Lower leg skin (tissue), 4 donors: ENCODE measurements at places on chromosomes 1 and 21. TPM values are rescaled to one million over a fixed set of nuclear protein-coding genes. Genes with fewer than 3 reads are reported as not detected.
A peak's percentile ranks its signal among the peaks of the same experiment; 100 is the strongest.

The GBP7 gene
- not detected for total RNA-seq

GRCh38 chr1:201511941-201512539 is 5.1 kb upstream of the CSRP1 start:
- DNase-seq, result no peak

DNA sequence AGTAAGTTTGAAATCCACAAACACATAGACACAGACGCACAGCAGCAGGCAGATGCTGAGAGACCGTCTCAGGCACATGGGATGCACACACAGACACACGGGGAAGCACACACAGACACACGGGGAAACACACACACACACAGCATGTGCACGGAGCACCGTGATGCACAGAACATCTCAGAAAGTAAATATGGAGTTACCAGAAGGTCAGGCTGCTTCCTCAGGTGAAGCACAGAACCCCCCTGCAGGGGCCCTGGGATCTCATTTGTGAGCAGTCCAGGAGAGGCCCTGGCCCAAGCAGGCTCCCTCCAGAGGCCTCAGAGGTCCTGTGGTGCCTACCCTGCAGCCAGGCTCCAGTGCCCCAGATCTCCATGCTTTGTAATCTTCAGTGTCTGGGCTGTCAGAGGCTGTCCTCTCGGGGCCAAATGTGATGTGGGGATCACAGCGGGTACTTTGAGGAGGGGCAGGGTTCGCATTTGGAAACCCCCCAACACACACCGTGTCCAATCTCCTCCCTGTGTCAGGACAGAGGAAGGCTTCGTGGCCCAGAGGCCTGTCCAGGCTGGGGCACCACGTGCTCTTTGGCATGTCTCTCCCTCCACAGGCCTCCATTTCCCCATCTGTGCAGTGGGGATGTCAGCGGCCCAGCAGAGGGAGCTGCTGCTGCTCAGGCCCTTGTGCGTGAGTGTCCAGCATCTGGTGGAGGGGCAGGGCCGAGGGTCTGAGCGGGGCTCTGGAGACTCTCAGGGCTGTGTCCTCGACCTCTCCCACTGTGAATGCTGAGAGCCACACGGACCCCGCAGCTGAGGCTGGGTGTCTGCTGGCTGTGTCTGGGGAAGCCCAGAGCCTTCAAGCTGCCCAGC is 23.0 kb upstream of the PRSS38 start:
- DNase-seq, result peak; percentile 6

The NHLH1 gene
- total RNA-seq, result not detected

DNA sequence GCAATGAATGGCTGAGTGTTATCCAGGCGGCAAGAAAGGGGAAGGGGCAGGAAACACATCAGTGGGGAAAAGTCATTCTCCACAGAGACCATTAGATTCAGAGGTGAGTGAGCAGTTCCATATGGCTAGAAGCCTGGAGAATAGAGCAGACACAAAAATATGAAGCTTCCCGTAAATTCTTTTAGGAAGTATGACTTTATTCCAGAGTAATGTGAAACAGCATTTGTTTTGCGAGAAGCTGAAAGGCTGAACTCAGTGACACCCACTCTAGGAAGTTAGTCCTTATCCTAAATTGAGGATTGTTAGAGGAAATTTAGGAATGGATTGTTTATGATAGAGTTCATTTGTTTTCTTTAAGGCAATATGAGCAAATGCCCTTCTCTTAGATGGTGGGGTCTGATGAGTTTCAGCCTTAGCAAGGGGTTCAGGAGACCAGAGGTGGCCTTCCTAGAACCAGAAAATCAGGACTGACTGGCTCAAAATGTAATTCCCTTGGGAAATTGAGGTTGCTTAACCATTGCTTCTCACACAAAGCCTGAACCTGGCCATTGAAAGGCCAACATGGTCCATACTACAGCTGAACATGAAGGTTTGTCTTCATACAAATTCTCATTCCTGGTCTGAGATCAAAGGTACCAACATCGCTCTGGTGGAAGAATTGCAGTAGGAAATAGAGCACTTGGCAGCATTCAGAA is 167.5 kb downstream of the TPR start:
- DNase-seq, result no peak

DNA sequence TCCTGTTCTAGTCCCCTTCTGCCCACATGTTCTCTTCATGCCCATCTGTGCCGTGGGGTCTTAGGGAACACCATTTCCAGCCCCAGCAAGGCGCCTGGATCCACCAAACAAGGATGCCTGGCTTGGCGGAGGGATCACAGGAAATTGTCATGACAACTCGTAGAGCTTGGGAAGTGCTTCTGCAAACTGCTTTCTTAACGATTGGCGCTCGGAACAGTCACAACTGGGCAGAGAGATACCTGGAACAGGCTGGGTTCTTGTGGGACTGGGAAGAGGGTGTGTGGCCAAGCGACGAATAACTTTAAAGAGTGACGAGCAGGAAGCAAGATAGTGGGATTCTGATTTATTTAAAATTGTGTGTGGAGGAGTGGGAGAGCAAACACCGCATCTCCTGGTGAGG is 329.8 kb downstream of the RPS6KC1 start:
- DNase-seq, result no peak

The AVPR1B gene
- total RNA-seq, result not detected

DNA sequence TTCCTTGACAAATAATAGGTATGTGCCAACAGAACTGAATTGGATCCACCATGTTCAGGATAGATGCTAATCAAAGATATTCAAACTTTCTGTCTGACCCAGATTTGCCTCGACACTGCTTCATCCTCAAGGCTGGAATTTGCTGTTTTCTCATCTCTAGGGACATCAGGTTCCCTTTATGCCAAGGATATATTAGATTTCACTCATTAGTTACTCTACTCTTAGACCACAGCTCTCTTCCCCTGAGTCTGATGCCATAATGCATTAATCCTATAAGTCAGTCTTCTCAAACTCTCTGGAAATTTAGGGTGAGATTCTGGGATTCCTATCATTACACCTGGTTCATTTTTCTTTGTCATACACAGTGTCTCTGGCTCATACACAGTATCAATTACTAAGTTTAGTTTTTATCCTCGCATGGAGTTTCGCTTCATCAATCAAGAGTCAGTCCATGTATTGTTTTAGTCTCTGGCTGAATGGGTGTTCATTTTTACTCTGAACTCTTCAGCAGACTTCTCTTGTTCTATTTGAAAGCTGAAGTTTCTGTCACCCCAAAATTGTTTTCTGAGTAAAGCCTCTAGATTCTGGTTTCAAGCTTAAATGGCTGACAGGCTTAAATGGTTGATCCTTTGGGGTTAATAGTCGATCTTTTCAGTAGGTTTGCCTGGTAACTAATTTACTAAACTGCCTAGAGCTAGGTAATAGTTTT is 9.3 kb upstream of the DCAF6 start:
- no peak for DNase-seq

- no peak for DNase-seq
Measured at GRCh38 chr1:165068741-165069140, 287.8 kb downstream of the LMX1A start.

The PGLYRP4 gene
- total RNA-seq, result 36.1 TPM

GRCh38 chr1:151047925-151048644 is 534 bp downstream of the C1orf56 start:
- peak; percentile 57 for DNase-seq

DNA sequence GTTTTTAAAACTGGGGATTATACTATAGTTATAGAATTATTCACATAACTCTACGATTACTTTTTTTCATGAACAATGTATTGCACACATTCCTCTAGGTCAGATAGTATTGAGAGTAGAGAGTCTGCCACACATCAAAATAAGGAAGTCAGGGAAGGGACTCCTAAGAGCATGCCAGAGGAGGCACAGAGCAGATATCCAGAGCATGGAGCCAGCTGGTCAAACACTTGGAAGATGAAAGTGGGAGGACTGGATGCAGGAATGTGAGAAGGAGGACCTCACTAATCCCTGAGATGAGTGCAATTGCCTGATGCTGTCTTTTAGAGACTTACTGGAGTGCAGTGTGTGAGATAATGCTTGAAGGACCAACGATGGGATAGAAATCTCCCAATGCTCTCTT is 9.6 kb upstream of the RFX5 start:
- DNase-seq, result no peak

GRCh38 chr1:231903586-231904081 is 277.0 kb downstream of the DISC1 start:
- DNase-seq, result no peak

DNA sequence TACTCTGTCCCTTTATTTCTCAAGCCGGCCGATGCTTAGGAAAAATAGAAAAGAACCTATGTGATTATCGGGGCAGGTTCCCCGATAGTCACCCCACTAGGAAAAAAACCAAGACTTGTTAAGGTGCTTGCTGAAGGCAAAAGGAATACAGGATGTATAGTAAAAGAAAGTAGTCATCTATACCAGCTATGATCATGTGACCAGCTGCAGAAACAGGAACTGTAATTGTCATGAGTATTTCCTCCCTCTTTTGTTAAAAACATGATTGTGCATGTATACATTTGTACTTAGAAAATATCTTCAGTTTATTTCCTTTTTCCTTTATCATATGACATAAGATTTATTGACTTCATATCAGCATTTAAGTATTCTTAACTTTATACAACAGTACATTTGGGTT is 30.5 kb downstream of the PIGK start:
- no peak for DNase-seq

DNA sequence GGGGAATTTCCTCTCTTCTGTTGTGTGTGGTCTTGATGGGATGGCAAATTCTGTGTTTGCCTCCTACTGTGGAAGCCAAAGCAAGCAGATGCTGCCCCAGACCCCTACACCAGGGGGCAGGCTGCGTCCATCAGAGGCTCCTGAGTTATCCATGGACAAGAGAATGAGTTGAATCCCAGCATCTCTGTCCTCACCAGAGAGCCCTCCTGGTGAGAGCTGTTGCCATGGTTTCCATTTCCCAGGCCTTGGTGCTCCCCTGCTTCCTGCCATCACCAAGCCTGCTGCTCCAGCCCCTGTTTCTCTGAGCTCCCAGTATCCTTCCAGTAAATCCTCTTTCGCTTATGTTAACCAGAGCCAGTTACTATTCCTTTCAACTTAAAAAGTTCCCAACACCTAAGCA is 20.4 kb upstream of the GNG12 start:
- DNase-seq, result no peak

GRCh38 chr1:99814373-99814900 is 35.7 kb upstream of the AGL start:
- no peak for DNase-seq

The DR1 gene
- total RNA-seq, result 66.1 TPM

DNA sequence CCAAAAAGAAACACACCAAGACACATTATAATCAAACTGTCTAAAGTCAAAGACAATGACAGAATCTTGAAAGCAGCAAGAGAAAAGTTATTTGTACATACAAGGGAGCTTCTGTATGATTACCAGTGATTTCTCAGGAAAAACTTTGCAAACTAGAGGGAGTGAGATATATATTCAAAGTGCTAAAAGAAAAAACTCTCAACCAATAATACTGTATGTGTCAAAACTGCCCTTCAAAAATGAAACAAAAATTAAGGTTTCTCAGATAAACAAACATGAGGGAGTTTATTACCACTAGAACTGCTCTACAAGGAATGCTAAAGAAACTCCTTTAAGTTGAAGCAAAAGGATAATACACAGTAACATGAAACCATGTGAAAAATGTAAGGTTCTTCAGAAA is 79.4 kb downstream of the LBR start:
- no peak for DNase-seq

The ZSCAN20 gene
- total RNA-seq, result 0.91 TPM

- DNase-seq, result no peak
Measured at GRCh38 chr21:38813143-38813542, 7.4 kb downstream of the ETS2 start.

DNA sequence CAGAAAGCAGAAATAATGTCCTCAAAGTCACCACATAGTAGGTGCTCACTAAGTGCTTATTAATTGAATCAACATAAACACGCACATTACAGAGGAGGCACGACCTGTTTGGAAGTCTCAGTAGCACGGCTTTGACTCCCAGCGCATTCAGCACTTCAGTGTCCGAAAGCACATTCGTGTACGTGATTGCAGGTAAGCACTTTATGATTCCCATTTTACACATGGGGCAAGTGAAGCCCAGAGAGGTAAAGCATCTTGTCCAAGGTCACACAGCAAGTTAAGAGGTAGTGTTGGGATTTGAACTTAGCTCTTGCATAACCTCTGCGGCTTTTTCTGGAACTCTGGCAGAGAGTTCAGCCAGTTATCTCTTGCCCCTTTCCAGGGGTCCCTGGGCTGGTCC is 85.2 kb upstream of the WNT4 start:
- DNase-seq, result no peak

DNA sequence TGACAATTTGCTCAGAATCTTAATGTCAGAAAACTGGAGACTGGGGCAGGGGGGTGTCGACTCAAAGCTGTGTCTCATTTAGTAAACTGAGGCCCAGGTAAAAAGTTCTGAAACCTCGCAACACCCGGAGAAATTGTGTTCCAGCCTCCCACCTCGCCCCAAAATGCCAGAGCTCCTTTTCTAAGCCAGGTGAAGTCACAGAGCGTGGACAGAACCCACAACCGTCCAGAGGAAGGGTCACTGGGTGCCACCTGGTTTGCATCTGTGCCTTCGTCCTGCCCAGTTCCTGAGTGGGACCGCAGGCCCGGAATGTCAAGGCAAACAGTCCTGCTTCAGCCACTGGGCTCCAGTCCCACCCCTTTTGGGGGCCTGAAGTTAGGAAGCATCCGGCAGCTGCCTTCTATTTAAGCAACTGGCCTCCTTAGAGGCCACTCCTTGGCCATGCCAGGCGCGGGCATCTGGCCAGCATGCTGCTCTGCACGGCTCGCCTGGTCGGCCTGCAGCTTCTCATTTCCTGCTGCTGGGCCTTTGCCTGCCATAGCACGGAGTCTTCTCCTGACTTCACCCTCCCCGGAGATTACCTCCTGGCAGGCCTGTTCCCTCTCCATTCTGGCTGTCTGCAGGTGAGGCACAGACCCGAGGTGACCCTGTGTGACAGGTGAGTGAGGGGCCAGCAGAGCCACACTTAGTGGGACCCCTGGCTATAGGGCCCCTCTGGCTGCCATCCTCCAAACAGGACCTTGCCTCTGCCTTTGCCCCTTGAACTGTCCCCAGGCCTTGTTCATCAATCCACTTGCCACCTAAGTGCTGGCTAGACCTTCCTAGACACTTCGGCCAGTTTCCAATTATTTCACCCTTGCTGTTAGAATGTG is at the start of gene TAS1R1:
TAS1R1 (plus strand) TSS at position 401 of the 872 bp plus-strand sequence; CDS start at position 468, 67 bp downstream.
- peak; percentile 18 for DNase-seq

- no peak for DNase-seq
Measured at GRCh38 chr1:219177363-219177762, 3.7 kb downstream of the LYPLAL1 start.

The E2F2 gene
- total RNA-seq, result 11.8 TPM

The FMO5 gene
- total RNA-seq, result 41.9 TPM

The DESI2 gene
- total RNA-seq, result 30.2 TPM

The AADACL3 gene
- 54.6 TPM for total RNA-seq

The GUK1 gene
- 359 TPM for total RNA-seq

The RNF186 gene
- not detected for total RNA-seq

The GNG12 gene
- total RNA-seq, result 113 TPM
